Stimulated activated CD8-positive, alpha-beta memory T cell treated with anti-CD3 and anti-CD28 coated beads, Interleukin-12 subunit alpha, Interleukin-12 subunit beta, amount 100 ng/mL, for 4 hours (primary cell): ENCODE measurements at places on chromosomes 5 and 9.

GRCh38 chr5:138573949-138574670, 1.1 kb downstream of the HSPA9 start:
- no peak for DNase-seq

GRCh38 chr9:94758031-94758430, 31.5 kb downstream of the AOPEP start:
- DNase-seq = no peak

GRCh38 chr5:6576861-6577501, 55.9 kb downstream of the NSUN2 start:
- DNase-seq = no peak

DNA sequence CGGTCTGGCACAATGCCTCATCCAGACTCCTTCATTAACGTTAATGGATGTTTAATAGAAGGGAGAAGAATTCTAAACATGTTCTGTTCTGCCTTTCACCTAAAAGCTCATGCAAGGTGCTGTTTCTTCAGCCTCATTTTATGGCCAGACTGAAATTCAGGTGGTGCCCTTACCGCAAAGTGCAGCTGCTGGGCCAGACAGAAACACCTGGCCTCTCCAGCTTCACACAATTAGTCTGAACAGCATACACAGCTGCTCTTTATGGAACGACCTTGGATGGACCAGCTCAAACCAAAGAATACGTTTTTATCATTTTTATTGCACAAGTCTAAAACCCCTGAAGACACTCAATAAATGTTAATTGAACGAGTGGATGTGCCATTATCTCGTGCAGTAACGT, 4.6 kb downstream of the SNCAIP start:
- no peak for DNase-seq

- DNase-seq = no peak
Measured at GRCh38 chr5:63085561-63085960, 506.9 kb downstream of the LRRC70 start.

DNA sequence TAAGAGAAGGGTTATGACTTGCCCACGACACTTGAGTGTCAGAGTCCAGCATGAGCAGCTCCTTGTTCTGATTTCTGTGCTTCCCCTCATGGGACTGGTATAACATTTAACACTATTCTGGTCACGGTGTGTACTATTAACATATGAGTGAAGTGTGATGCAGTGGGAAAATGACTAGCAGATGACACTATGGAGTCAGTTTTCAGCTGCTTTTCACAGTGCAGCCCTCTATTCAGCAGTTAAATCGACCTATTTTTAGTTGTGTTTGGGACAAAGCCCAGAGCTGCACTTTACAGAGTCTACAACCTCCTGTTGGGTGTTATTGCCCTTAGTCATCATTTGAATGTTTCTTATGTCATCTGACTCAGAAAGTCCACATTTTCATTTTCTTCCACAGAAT, 59.1 kb downstream of the CHSY3 start:
- DNase-seq = no peak

DNA sequence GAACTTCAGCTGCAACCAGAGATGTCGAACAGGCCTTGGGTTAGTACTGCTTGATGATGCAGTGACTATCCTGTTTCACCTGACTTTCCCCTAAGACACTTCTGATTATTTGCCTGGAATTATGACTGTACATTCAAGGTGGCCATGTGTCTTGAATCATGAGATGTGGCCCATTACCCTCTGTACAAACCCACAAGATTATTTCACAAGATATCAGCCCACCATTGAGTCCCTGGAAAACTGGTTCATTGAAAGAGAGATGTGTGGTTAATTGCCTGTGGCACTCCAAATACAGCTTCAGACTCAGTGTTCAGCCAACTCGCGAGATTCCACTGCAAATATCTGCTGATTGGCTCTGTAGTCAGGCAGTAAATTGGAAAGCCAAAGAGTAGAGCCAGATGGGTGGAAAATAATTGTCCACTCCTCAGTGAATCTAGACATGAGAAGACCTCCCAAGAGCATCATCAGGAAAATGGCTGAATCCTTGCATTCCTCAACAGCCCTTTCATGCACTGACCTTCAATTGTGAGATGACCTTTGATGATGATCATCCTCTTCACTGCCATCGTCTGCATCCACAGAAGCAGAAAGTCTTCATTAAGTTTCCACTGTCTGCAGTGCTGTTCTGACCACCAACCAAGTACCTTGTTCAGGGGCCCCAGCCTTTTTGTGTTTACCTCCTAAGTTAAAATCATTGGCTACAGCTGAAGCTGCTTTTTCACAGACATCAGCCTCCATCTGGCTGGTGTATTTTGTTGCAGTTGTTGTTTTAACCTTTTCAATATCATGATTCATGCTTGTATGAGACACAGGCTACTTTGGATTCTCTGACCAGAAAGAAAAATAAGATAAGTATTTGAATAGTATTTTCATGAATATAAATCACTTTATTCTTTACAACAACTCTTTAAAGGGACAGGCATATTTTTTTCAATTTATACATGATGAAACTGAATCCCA, 75.2 kb downstream of the ESM1 start:
- DNase-seq = no peak
